ENCODE measurements at places on chromosomes 13 and 19.

DNA sequence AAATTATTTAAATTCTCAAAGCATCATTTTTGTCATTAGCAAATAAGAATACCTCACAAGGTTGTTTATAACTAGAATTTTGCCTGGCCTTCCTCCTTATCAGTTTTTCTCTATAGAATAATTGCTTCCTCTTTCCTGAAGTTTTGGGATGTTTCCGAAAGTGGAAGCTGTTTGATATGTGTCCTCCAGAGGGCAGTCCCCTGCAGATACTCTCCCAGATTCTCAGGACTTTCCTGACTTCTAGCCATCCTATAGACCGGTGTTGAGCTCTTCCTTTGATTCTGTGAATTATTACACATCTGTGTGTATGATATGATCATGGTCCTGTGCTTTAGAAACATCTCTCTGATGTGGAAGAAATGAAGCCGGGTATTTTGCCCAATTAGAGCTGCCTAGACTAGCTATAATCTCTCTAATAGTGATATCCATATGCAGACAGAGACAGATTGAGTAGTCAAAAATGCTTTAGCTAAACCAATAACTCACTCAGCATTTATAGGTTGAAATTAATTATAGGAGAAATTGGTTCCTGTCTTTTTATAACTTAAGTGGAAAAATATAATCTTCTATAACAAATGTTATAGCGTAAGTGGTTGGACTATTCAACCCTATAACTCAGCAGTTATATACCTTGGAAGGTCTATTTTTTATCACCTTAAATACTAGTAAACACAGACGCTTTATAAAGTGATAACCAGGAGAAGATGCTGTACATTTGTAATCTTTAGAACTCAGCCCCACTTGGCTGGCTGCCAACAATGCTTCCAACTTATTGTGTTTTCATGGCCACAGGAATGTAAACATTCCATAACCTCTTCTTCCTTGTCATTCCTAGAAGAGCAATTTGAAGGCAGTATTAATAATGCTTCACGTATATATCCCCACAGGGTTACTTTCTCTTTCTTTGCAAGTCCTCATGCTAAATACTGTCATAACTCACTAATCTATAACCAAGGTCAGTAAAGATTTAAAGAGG, 201.0 kb upstream of the RXFP2 start:
- DNase-seq = peak; percentile 30

DNA sequence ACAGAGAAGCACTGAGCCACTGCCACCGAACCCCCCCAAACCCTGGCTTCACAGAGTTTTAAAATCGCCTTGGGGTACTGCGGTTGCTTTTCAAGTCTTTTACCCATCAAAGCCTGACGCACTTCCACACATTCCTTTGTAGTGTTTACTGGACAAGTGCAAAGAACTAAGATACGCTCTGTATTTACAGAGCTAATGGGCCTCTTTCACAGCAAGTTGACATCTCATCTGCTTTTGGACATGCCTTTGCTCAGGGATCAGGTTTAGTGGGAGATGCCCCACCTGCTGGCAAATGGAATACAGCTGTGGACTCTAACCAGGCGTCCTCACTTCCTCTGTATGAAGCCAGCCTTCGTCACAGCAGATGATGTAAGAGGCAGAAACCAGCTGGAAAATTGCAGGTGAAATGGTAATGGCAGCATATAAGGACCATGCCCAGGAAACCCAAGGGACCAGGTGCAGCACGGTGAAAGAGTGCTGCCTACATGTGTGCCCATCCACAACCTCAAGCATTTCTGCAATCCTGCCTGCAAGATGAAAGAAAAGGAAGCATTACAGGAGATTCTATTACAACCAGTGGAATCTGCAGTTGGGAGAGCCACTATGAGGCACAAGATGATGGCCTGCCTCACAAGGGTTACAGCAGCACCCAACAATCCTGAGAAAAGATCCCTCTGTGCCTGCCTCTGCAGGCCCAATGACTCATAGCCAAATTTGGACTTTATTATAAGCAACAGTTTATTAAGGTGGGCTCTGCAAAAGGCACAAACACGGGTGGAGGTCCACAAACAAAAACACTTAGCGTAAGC, 34.7 kb downstream of the BRD4 start:
- DNase-seq = peak; percentile 69

DNA sequence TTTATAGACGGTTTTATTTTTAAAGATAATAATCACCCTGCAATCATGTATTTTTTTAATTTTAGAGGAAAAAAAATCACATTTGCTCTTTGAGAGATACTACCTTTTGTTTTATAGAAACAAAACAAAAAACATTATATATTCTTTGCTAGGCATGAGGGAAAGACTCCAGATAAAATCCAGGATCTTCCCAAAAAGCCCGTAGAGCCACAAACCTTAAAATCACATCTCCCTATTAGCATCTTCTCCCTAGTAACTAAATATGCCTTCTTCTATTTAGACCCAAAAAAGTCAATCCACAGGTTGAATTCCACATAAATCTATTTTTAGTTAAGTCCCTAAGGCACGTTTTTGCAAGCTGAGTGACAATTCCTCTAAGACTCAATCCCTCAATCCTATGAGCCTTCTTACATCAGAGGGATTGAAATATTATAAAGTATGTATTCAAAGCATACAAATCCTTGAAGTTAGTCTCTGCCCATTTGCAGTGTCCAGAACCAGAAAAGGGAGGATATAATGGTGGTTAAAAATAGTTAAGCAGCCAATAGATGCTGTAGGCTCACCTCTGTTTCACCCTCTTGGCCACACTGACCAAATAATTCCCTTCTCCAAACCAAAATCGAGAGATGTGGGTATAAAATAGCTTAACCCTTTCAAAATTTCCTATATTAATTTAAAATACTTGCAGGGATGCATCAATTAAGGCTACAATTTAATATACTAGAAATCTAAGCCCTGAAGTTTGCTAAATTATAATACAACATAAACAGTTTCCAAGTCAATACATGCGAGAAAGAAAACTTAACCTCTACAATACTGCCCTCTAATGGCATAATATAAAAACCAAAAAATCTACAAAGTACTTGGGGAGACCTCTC, 64.0 kb downstream of the SERP2 start:
- DNase-seq = peak; percentile 35

GRCh38 chr13:59494560-59494970, 669.2 kb downstream of the DIAPH3 start:
- peak; percentile 74 for DNase-seq

DNA sequence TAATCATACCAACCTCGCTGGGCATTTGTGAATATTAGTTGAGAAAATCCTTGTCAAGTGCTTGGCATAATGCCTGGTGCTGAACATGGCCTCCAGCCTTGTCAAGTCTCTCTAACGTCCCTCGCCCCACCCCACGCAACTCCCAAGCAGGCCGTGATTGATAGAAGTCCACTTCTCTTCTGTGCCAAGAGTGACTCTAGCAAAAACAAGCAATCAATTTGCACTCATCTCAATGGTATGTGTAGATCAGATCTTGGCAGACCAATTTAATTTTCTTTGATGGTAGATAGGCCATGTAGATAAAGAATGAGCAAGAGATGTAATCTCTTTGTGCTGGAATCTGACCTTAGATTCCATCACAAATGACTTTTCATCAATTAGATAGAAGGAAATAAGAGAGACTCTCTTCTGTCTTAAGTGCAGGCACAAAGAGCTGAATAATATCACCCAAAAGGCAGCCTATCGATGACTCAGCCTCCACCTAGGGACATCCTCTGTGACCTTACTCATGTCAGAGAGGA, 31.0 kb upstream of the KATNAL1 start:
- no peak for DNase-seq

- DNase-seq = no peak
Measured at GRCh38 chr13:109249780-109250528, 536.4 kb downstream of the IRS2 start.

GRCh38 chr19:13117772-13118423, at the start of gene NACC1:
Gene NACC1, plus strand, starts transcription at chr19:13118264. Its CDS starts 16,944 bp downstream, at chr19:13135208.
- peak; percentile 77 for DNase-seq

DNA sequence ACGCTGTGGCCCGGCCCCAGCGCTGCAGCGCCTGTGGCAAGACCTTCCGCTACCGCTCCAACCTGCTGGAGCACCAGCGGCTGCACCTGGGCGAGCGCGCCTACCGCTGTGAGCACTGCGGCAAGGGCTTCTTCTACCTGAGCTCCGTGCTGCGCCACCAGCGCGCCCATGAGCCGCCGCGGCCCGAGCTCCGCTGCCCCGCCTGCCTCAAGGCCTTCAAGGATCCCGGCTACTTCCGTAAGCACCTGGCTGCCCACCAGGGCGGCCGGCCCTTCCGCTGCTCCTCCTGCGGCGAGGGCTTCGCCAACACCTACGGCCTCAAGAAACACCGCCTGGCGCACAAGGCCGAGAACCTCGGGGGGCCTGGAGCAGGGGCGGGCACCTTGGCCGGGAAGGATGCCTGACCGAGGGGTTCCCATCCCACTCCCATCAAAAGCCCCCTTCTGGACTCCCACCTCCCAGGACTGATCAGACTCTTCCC, 7.9 kb downstream of the ZNF784 start:
- DNase-seq = no peak

GRCh38 chr19:30896554-30896953, 452.7 kb downstream of the TSHZ3 start:
- DNase-seq = no peak

DNA sequence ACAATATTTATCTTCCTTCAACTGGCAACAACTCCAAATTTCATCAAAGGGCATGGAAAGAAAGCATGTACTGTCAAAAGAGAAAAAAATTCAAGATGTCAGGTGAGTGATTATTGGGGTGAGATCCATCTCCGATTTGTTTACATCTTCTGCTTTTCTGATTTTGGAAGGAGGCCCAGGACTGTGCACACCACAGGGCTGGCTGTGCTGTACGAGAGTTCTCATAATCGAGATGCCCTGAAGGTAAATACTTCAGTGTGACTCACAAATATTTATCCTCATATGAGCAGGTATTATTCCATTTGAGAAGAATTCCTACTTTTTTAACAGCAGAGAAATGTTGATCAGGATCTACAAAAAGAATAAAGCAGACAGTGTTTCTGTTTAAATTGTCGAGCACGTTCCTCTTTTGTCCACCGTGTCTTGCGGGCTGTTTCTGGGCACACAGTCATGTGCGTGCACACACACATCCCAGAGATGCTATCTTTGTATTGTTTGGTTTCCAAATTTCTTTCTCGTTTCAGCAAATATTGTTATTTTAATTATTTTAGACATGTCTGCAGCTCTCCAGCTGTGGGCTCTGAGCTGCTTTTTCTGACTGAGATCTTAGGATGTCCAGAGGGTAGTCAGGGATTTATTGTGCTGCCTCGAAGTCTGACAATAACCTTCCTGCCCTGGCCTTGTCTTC, 103.8 kb downstream of the KL start:
- DNase-seq = no peak

DNA sequence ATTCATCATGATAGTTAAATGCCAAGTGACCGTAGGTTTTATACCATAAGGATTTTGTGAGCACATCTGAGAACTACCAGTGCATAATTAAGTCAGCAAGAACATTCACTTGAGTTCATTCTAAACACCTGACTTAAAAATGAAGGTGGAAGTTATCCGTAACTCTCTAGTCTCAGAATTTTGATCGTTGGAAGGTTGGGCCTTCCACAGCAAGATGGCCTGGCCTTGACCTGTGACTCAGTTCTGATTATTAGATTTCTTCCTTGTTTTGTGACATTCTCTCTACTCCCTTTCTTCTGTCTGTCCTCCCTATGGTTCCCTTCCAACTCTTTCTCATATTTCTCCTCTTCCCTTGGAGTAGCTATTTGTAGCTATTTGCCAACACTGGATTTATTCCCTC, 20.0 kb upstream of the WDFY2 start:
- no peak for DNase-seq

DNA sequence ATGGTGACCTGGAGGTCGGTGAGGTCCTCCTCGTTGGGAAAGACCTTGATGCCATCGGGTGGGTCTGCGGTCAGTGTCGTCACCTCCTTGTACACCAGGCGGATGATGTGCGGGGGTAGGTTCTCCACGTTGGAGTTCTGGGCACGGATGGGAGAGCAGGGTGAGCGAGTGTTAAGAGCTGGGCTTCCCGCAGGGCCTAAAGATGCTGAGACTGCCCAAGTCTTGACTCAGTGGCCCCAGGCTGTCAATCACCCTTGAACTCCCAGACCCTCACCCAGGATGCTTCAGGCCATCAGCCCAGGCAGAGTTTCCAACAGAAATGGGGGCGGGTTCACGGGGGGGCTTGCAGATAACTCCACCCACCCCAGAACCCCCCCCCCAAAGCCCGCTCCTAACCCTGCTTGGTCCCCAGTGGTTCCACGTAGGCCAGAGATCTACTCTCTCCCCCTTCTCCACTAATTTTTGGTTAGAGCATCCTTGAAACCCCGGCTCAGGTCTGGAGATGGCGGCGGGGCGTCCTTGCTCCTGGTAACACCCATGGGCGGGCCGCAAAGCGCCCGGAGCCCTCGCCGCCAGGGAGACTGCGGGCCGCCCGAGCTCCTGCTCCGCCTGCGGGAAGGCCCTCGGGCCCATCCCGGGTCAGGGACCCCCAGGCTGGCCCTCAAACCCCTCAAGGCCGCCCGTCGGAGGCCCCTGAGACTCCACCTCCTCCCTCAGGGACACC, 600 bp downstream of the UBE2S start:
- no peak for DNase-seq

All from fibroblast of the conjunctiva (primary cell).